ENCODE measurements at places on chromosomes 5 and 9.
A peak's percentile ranks its signal among the peaks of the same experiment; 100 is the strongest.

DNA sequence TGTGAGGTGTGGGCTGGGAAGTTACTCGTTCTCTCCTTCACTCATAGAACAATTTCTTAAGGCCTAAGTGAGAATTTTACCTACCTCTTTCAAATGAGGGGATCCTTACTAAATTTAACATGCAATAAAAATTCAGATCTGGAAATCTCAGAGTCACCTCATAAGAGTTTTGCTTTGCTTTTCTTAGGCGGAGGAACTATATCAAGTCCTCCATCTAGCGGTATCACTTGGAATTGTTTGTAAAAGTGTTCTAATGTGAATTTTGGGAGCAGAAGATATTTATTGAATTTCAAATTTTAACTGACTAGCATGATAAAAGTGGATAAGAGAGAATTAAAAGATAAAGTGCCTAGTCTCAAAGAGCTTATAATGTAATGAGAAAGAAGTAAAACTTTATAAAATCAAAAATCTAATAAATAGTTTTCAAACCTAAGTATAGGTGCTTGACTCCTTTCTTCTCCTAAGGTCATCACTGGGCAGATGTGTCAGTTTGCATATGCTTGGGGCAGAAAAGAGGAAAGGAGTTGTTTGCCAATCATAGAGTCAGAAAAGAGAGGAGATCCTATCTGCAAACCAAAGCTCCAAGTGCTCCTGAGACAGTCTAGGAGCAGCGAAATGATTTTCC, 145.7 kb upstream of the DAB2 start:
- DNase-seq: no peak

DNA sequence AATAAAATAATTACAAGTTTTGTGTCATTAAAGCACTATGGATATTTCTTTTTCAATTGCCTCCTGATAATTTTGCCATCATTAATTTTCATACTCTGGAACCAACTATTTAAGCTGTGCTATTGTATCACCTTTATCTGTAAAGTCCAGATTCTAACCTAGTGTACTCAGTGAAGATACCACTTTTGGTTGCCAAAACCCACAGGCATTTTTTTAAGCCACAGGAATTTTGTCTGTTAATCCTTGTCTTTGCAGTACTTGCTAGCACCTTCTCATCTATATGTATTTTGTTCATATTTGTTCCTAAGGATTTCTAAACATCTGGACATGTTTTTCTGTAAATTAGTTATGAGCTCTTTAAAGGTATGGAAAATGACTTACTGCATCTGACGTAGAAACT, 481.4 kb upstream of the DAB2 start:
- DNase-seq: no peak

DNA sequence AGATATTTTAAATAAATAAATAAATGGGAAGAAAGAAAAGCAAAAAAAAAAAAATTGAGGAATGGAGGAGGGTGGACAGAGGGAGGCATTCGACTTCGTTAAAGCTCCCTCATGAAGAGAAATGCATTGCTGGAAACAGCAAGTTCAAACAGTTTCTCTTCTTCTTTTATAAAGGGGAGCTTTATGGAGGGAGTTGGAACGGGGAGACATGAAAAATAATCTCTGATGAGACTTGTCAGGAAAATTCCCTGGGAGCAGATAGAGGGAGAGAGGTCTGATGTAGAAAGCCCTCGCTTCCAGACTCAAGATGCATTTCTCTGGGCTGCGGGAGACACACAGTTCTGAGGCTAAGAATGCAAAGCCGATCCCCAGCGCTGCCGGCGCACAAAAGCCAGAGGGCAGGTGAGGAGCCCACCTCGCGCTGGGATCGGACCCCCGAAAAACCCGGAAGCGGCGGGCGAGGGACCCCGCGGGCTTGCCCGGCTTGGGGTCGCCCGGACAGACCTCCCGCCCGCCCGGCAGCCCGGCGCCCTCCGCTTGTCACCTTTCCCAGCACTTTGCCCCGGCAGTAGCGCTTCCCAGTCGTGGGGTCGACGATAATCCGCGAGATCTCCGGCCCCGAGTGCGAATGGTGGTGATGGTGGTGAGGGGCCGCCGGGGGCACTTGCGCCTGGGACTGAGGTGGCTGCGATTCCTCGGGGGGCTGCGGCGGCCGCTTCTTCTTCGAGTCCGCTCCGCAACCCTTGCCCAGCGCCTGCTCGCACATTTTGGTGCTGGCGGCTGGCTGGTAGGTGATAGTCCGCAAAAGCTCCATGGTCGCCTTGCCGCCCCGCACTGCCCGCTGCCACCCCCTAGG, 512 bp downstream of the PLK2 start:
- DNase-seq: peak; percentile 78

GRCh38 chr5:154329062-154329461, 116.7 kb upstream of the SAP30L start:
- DNase-seq: no peak

- DNase-seq: no peak
Observed at GRCh38 chr5:14183187-14183939, 40.2 kb downstream of the TRIO start.

- no peak for DNase-seq
Observed at GRCh38 chr5:137129886-137130680, 369.0 kb downstream of the SPOCK1 start.

- DNase-seq: no peak
Observed at GRCh38 chr5:121872856-121873255, 21.2 kb downstream of the FTMT start.

DNA sequence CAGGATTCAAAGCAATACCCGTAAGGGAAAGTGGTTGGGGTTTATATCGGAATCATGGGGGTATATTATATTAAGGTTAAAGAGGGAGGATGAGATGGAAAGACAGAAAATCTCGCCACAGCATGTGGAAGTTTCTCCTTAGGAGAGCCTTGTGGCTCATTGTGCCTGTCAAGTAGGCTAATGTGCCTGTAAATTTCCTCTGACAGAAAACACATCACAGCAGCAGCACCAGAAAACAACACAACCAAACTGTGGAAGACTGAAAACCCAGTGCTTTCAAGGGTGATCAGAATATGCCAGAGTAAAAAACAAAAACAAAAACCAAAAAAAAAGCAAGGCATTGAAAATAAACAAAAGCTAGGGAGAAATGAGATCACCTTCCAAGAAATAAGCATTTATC, 11.3 kb upstream of the MAN2A1 start:
- DNase-seq: no peak

DNA sequence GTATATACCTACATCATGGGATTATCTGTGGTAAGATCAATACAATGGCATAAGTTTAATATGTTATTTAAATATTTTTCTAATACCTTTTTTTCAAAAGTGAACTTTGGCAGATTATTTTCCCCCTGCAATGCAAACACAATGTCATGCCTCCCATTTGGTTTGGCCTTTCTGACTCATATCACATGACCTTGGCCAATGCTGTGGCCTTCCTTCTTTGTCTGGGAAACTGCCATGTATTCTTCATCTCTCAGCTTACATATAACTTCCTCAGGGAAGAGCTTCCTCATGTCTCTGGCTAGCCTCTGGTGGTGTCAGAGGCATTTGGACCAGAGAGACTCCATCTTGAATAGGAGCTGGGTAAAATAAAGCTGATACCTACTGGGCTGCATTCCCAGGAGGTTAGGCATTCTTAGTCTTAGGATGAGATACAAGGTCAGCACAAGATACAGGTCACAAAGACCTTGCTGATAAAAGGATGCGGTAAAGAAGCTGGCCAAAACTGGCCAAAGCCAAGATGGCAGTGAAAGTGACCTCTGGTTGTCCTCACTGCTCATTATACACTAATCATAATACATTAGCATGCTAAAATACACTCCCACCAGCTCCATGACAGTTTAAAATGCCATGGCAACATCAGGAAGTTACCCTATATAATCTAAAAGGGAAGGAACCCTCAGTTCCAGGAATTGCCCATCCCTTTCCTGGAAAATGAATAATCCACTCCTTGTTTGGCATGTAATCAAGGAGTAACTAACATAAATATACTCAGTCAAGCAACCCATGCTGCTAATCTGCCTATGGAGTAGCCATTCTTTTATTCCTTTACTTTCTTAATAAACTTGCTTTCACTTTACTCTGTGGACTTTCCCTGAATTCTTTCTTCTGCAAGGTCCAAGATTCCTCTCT, 76.0 kb downstream of the C9orf153 start:
- no peak for DNase-seq

GRCh38 chr5:34721327-34721726, 65.2 kb downstream of the RAI14 start:
- no peak for DNase-seq

- no peak for DNase-seq
Observed at GRCh38 chr9:101388507-101388993, 3.7 kb upstream of the BAAT start.

DNA sequence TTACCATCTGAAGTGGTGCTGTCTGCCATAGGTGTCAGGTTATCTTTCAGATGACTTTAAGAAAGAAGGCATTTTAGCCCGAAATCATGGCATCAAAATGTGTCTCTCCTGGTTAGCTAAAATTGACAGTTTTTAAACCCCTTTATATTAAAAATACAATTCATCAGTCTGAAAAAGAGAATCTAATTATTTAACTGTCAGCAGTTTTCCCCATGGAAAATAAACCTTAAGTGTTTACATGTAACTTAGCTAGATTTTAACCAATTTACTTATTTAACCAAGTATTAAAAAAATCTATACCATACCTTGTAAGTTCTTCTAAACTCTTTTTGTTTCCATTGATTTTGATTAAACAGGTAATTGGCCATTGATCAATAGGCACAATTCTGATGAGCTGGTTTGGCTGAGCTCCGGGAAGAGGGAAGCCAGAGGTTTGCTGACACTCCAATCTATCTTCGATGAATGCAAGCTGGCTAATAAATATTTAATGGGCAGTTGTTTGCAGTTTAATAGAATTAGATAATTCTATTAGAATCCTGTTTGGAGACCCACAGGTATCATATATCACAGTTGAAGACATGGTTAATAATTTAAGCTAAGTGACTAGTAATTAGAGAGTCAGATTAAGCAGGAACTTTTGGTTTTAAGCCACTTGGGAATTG, 114.0 kb downstream of the MAT2B start:
- DNase-seq: no peak

GRCh38 chr5:30809933-30810332, 383.6 kb upstream of the CDH6 start:
- DNase-seq: no peak

DNA sequence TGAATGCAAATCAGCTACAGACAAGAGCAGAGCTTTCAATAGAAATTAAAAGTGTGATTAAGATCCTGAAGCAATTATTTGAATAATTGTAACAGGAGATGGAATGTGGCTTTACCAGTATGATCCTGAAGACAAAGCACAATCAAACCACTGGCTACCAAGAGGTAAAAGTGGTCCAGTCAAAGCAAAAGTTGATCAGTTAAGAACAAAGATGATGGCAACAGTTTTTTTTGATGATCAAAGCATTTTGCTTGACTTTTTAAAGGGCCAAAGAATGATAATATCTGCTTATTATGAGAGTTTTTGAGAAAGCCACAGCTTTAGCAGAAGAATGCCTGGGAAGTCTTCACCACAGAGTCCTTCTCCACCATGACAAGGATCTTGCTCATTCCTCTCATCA, 409.2 kb downstream of the CSNK1G3 start:
- DNase-seq: no peak

- no peak for DNase-seq
Observed at GRCh38 chr5:135735831-135736230, 98.6 kb upstream of the SLC25A48 start.

DNA sequence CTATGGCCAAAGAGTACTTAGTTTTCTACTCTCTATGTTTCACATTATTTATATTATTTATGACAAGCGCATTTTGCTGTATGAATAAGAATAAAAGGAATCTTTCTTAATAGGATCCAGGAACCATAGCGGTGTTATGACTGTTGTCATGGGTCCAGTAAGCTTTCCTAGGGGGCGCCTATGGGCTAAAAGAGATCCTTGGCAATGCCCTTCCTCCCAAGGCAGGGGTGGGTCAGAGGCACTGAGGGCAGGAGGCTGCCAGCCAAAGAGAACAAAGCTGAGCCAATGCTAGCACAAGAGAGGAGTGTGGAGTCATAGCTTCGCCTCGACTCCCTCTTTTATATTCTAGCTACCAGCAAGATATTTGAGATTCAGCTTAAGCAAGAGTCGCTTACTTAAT, 98.4 kb upstream of the GNAQ start:
- DNase-seq: no peak

GRCh38 chr9:99253134-99253533, 31.1 kb downstream of the SEC61B start:
- no peak for DNase-seq

DNA sequence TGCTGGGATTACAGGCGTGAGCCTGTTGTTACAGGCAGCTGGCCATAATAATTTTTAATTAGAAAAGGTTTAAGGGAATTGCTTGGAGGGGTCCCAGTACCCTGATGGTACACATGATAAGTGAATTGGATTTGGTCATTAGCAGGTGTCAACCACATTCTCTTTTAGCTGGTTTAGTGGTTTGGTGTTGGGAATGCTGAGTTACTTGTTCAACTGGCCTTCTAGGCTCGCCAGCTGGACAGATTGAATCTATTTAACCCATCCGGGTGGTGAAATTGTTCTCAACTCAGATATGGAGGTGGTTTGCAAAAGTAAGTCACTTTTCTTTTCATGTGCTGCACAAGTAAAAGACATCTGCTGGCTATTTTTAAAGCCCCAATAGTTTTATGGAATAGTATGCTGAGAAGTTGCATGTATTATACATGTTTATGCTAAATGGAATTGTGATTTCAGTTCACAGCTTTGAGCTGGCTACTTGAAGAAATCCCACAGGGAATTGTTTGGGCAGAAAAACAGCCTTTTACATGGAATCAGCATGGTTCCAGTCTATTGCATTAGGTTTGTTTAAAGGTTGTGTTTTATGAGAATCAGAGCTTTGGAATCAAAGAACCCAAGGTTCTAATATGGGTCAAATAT, 149.8 kb upstream of the SLC28A3 start:
- DNase-seq: no peak

GRCh38 chr5:17951392-17952169, 317.3 kb downstream of the TAF11L14 start:
- DNase-seq: no peak

DNA sequence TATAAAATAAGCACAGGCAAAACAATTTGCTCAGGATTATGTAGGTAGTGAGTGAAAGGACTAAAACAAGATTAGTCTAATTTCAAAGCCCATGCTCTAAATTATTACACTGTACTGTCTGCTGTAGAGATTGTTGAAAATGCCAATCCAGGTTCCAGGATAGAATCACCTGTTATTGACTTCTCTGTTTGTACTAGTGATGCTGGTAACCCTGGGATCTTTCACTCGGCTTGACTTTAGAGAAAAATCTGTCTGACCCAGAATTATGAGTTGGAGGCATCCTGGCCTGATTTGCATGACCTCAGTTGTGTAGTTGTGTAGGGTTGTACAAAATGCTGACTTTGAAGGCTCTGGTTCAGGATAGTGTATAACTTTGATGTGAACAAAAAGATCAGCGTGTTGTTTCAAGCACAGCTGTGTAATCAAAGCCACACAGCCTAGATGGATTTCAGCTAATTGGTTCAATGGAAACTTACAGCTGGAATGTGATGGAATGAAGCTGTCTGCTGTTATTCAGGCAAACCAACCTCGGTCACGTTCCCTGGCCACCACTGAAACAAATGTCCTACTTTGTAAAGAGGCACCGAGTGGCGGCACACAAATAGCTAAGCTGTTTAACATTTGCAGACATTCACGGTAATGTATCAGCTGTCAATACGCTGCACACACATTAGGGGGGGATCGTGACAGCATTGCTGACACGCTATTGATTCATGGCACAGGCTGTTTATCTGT, 340.3 kb downstream of the KCTD16 start:
- DNase-seq: no peak

Data from cardiac septum (tissue), 1 donor.